ENCODE measurements at places on chromosomes 5 and 9. TPM values are rescaled to one million over a fixed set of nuclear protein-coding genes. Genes with fewer than 3 reads are reported as not detected.
A peak's percentile ranks its signal among the peaks of the same experiment; 100 is the strongest.

Gene GRM6
- total RNA-seq, result not detected

Gene GRIA1
- total RNA-seq, result not detected

Gene AMBP
- 0.99 TPM for total RNA-seq

Gene RFESD
- total RNA-seq, result 4.5 TPM

Gene PCDHGA11
- 5.1 TPM for total RNA-seq

Gene C5orf63
- total RNA-seq, result 15.5 TPM

Gene EPB41L4A
- 36.5 TPM for total RNA-seq

Gene SLC23A1
- total RNA-seq, result 0.65 TPM

Gene DNAJB5
- total RNA-seq, result 24.2 TPM

DNA sequence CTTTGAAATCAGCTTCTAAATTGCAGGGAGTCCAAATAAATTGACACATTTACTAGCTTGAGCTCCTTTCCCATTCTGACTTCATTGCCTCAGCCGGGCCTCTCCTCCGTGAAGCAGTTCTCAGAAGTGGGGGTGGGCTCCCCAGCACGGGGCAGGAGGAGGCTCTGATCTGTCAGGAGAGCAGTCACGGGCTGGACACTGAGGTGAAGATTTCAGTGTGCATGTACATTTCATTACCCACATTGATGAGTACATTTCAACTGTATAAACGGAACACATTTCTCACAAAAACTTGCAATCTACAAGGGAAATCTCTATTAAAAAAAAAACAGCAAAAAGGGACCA is 195.9 kb downstream of the SEMA6A start:
- DNase-seq, result no peak

- DNase-seq, result no peak
These were observed 13.5 kb downstream of the CREBRF start for GRCh38 chr5:173069671-173070070.

- DNase-seq, result no peak
These were observed 440.5 kb upstream of the WWC1 start for GRCh38 chr5:167850911-167851310.

DNA sequence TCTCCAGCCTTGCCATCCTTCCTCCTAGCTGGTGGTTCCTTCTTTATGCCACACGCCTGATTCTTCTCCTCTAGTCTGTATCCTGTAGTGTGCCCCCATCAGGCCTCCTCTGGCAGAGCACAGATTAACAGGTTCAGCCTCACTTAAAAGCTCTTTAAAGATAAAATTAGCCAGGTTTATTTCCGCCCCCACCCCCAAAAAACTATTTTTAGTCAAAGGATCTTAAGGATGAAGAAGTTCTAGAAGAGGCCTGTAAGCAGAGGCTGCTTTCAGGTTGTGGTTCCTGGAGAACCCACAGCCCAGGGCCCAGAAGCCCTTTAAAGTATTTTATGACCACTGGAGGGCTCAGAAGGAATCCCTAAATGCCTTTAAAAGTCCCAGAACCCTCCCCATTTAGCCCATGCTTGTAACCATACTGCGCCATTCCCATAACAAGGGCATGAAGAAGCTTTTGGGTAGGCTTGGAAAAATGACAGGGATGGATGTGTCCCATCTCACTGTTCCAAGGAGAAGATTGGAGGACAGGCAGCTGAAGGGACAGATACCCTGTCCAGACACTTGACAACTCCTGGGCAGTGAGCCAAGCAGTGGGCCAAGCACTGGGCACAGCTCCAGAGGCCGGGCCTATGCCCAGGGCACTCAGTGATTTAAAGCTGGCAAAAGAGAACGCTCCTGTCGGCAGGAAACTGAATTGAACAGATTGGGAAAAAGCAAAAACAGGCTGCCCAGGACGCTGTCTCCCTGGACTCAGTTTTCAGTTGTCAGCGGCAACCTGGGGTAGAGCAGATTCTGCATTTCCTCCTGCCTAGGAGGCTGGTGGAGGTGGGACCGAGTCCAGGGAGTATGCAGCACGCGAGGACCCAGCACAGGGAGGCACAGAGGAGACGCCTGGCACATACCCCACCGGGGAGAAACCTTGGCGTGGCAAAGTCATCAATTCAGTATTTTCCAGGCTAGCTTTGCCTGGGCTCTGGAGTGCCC is 106.3 kb upstream of the SSBP2 start:
- peak; percentile 69 for DNase-seq

DNA sequence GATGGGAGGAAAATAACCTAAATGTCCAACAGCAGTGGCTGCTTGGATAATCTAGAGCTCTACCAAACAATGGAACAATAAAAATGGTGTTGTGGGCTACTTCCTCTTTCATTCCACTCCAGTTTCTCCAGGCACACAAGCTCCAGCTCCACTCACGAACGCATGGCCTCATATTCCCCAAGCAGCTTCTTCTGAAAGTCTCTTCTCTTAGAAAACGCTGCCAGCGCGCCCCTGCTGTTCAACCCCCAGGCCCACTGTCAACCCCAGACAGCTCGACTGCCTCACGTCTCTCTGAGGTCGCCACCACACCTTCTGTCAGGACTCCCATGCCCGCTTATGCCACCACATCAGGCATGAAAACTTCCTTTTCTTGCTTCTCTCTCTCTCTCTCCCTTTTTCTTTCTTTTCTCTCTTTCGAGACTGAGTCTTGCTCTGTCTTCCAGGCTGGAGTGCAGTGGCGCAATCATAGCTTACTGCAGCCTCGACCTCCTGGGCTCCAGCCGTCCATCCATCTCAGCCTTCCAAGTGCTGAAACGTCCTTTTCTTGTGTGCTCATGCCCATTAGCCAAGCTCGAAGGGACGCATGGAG is 16.2 kb downstream of the OR2V2 start:
- DNase-seq, result no peak

- DNase-seq, result no peak
These were observed 35.4 kb upstream of the RLN1 start for GRCh38 chr9:5375091-5375490.

GRCh38 chr5:66967826-66968262 is 228.8 kb downstream of the CD180 start:
- no peak for DNase-seq

- no peak for DNase-seq
These were observed 57.2 kb upstream of the PPARGC1B start for GRCh38 chr5:149672701-149673476.

GRCh38 chr5:72623936-72624335 is 116.7 kb upstream of the ZNF366 start:
- no peak for DNase-seq

DNA sequence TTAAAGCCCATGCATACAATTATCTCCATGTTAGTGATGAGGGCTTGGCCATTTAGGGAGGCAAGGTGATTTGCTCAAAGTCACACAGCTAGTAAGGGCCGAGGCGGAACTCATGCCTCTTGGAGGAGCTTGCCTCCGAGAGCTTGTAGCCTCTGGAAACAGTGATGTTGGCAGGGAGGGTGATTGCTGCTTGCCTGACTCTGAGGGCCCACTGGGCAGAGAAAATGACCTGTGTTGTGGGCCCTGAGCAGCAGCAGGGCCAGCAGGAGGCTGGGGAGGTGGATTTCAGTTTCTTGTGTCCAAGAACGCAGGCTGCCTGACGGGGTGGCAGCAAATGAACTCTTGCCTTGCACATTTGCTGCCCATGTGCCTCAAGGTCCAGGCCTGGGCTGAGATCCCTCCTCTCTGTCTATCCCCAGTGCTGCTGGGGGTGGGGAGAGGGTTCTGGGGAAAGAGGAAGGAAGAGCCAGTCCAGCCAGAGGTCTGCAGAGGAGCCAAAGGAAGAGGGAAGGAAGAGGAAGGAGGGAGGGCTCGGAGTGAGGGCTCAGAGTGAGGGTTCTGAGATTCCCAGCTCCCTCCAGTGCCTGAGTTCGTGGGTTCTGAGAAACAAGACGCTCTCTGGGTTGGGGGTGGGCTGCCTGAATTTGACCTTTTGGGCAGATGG is 16.2 kb upstream of the PTGS1 start:
- no peak for DNase-seq

GRCh38 chr5:113217619-113218184 is 217.1 kb downstream of the TSSK1B start:
- no peak for DNase-seq

GRCh38 chr9:20524776-20525175 is 97.5 kb downstream of the MLLT3 start:
- DNase-seq, result no peak

GRCh38 chr5:37029436-37029835 is 152.9 kb downstream of the NIPBL start:
- no peak for DNase-seq

GRCh38 chr9:128145536-128145935 is 3.7 kb upstream of the LCN2 start:
- DNase-seq, result peak; percentile 77
